ENCODE measurements at places on chromosomes 5 and 9.

DNA sequence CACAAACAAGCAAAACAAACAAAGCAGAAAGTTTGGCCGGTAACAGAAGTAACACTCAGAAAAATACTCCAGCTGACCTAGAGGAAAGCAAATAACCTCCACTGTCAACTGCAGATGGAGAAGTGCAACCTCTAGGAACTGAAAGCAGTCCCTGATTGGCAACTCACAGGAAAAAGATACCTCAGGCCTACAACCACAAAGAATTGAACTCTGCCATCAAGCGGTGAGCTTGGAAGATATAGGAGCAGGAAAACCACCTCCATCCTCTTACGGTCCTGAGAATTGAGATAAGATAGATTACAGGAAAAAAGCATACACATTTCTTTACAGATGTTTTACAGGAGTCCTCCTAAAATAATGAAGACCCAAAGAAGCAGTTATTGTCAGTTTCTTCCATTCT lies 184.5 kb downstream of the PDZD2 start:
- no peak for DNase-seq

DNA sequence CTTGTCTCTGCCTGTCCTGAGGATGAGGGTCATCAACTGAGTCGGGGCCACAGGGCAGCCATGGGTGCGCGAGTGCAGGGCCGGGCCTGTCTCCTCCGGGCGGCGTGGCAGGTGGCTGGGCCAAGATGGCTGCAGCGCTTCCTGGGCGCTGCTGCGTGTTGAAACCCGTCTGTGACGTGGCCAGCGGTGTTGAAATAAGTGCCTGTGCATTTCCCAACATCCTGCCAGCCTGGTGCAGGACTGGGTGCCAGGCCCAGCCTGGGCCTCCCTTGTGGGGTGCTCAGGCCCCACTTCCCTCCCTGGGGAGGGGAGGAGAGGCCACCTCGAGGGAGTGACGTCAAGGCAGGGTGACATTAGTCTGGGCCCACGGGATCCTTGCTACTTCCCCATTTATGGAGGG lies 45.5 kb downstream of the RXRA start:
- DNase-seq, result no peak

- no peak for DNase-seq
Observed at GRCh38 chr5:159734366-159734765, 181.9 kb upstream of the ADRA1B start.

GRCh38 chr5:127820910-127821553 lies 117.8 kb downstream of the CCDC192 start:
- peak; percentile 65 for DNase-seq

DNA sequence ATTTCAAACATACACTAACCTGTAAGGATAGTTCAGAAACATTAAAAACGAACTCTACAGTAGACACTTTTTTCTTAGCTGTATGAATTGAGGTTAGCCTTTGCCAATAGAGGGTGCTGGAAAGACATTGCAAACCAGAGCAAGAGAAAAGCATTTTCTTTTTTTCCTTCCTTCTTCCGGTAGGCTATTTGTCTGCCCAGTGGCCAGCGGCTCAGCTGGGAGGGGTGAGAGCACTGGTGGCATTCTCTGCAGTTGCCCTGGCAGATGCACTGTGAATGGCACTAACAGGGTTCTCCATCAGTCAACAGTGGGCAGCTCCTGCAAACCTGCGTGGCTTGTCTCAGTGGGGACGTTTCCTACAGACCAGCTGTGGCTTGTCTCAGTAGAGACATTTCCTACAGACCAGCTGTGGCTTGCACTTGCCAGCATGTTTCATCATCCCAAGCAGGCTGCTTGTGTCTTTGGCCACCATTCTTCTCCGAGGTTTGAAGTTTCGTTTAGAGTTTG lies 984.5 kb upstream of the CDH18 start:
- DNase-seq, result peak; percentile 24

DNA sequence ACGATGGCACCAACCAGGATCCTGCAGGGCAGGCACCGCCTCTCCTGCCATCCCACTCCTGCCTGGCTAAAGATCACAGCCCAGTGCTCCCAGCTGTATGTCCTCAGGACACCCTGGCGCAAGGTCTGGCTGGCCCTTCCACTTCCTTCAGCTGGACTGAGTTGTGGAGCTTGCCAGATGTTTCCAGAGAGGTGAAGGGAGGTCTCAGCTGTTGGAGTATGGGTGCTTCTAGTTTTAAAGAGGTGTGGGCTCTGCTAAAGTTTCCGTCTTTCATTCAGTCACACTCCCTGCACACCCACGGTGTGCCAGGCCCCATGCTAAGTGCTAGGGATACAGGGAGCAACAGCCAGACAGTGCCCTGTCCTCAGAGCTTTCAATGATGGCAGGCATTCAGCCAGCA lies 34.1 kb downstream of the C5orf15 start:
- no peak for DNase-seq

DNA sequence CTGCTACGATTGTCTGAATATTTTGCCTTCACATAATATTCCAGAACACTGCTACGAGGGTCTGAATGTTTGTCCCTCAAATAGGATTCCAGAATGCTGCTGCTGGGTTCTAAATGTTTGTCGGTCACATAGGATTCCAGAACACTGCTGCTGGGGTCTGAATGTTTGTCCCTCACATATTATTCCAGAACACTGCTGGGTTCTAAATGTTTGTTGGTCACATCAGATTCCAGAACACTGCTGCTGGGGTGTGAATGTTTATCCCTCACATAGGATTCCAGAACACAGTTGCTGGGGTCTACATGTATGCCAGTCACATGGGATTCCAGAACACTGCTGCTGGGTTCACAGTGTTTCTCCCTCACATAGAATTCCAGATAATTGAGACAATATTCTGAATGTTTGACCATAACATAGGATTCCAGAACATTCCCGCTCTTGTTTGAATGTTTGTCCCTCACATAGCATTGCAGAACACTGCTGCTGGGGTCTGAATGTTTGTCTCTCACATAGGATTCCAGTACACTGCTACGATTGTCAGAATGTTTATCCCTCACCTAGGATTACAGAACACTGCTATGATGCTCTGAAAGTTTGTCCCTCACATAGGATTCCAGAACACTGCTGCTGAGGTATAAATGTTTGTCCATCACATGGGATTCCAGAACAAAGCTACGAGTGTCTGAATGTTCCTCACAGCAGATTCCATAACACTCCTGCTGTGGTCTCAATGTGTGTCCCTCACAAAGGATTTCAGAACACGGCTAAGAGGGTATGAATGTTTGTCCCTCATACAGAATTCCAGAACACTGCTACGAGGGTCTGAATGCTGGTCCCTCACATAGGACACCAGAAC lies 201.8 kb downstream of the FOXD4L6 start:
- DNase-seq, result no peak

Data from skeletal muscle cell (primary cell).